Mammary microvascular endothelial cell (primary cell): ENCODE measurements at places on chromosomes 2 and 18. TPM values are rescaled to one million over a fixed set of nuclear protein-coding genes. Genes with fewer than 3 reads are reported as not detected.

Gene INHA
- not detected in 2 replicates for total RNA-seq

Gene ATP6V1B1
- 5.8 TPM in 1 of 2 replicates, not detected in the other for total RNA-seq

Gene TBC1D8
- total RNA-seq = 32.7 and 39.8 TPM in 2 replicates

Gene CNGA3
- total RNA-seq = 0.05 TPM in 1 of 2 replicates, not detected in the other

Gene UGT1A8
- total RNA-seq = not detected in 2 replicates

Gene NCOA1
- total RNA-seq = 5.5 and 5.9 TPM in 2 replicates

Gene PAX8
- 2.1 and 2.8 TPM in 2 replicates for total RNA-seq

Gene ANO7
- total RNA-seq = 1.1 and 1.8 TPM in 2 replicates

Gene CXXC1
- total RNA-seq = 35.8 and 36.0 TPM in 2 replicates

Gene CCDC102B
- total RNA-seq = 0.40 and 0.49 TPM in 2 replicates

Gene ATF2
- total RNA-seq = 24.5 and 26.0 TPM in 2 replicates
